ENCODE measurements at places on chromosomes 7 and 10.

DNA sequence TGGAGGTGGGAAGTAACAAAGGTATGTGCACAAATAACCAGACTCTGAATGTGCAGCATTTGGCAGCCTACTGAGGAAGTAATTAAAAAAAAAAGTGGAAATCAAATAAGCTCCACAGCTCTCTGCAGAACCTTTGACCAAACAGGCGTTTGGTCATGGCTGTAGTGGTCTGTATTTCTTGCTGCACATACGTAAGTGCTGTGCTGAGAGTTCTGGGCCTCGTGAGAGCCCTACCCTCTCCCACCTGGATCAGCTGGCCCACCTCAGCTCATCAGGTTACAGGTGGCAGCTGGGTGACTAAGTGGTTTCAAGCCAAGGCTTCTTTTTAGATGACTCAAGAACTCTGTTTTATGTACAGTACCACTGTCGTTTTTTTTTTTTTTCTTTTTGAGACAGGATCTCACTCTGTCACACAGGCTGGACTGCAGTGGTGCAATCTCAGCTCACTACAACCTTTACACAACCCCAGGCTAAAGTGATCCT is 178.2 kb upstream of the KLF6 start:
- DNase-seq = no peak

- DNase-seq = peak; percentile 59
Observed at GRCh38 chr7:50610521-50611277, 45.5 kb upstream of the DDC start.

- no peak for DNase-seq
Observed at GRCh38 chr7:89104748-89105685, 309.5 kb upstream of the TEX47 start.

DNA sequence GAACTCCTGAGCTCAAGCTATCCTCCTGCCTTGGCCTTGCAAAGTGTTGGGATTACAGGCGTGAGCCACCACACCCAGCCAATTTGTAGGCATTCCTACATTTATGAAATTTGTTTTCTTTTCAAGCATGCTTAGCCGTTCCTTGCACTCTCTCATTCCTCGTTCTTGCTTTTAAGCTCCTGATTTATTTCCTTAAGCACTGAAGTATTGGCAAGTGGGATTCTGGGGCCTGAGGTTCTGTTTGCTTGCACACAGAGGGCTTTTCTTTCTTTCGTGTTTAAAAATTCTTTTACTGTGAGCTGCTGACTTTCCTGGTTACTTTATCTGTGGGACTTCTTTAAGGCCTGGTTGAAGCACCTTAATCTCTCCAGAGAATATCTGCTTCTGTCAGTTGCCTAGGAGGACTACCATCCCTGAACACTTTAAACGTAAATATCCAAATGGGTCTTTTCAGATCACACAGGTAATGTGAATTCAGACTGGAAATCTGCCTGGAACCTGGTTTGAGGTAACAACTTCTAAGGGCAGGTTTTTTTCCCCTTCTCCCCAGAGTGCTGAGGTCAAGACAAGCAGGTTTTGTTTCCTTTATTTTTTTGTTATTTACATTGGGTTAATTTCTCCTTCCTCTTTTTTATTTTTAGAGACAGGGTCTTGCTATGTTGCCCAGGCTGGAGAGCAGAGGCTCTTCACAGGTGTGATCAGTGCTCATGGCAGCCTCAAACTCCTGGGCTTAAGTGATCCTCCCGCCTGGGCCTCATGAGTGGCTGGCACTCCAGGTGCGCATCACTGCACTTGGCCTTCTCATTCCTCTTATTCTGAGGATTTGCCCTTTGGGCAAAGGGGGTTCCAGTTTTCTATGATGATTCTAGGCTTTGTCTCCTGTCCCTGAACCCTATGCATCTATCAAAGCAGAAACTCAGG is 102.9 kb downstream of the PFKFB3 start:
- DNase-seq = no peak

DNA sequence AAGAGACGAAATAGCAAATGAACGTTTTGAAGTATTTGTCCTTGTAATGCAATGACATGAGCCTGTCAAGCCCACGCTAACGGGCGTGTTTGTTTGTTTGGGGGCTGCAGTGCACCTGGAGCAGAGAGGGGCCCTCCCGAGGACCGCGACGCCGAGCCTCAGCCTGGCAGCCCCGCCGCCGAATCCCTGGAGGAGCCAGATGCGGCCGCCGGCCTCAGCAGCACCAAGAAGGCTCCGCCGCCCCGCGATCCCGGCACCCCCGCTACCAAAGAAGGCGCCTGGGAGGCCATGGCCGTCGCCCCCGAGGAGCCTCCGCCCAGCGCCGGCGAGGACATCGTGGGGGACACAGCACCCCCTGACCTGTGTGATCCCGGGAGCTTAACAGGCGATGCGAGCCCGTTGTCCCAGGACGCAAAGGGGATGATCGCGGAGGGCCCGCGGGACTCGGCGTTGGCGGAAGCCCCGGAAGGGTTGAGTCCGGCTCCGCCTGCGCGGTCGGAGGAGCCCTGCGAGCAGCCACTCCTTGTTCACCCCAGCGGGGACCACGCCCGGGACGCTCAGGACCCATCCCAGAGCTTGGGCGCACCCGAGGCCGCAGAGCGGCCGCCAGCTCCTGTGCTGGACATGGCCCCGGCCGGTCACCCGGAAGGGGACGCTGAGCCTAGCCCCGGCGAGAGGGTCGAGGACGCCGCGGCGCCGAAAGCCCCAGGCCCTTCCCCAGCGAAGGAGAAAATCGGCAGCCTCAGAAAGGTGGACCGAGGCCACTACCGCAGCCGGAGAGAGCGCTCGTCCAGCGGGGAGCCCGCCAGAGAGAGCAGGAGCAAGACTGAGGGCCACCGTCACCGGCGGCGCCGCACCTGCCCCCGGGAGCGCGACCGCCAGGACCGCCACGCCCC is 118.5 kb downstream of the CYTH3 start:
- DNase-seq = no peak

- peak; percentile 16 for DNase-seq
Observed at GRCh38 chr7:121076350-121077164, 88.0 kb downstream of the CPED1 start.

DNA sequence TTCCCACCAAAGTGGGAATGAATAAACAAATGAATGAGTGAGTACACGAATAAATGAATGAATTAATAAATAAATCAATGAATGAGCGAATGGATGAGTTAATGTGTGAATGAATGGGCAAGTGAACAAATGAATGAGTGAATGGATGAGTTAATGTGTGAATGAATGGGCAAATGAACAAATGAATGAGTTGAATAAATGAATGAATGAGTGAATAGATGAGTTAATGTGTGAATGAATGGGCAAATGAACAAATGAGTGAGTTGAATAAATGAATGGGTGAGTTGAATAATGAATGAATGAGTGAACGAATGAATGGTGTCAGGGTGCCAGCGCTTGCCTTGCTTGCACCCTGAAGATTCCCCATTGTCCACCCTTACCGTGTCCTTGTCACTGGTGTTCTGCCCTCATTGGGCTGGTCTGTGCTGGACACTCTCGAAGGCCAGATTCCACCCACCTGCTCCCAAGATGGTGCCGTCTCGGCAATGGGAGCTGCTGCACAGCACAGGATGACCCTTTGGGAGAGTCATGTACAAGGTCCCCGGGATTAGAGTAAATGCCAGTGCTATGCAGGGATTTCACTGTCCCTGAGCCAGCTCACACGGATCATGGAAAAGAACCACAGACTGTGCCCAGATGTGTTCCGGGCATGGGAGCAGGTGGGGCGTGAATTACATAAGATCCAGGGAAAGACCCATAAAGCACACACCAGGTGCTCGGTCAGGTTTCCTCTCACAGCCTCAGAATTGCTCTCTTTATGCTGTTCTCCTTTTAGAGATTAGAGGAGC is 83.2 kb downstream of the CAMK1D start:
- no peak for DNase-seq

DNA sequence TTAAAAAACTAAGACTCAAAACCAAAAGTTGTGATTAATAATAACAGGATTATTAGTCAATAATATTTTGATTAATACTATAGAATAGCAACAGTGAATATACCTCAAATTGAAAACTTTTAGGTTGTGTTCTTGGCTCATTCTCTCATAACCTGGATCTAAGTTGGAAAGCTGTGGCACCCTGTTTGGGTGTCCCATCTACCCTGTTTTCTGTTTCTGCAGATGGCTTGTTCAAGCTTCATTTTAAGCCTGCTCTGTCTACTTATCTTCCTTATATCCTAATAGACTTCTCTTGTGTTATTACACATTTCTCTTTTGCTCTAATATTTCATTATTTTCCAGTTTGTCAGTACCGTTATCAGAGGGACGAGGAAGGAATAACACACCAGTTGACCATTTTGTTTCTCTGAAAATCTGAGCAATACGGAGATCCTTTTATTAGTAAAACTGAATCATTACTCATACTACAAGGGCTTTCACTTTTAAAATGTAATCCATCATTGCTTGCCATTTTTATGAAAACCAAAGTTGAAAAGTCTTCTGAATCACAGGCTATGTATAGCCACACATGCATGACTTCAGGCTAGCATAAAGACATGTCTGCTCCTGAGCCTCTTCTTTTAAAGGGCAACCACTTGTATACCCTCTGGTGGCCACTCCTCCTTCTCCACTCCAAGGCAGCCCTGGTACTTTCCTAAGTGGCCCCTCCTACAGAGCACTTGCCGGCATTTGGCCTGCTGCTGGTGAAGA is 22.3 kb downstream of the COX15 start:
- DNase-seq = no peak

GRCh38 chr7:157009778-157010587 is 480 bp downstream of the MNX1 start:
- no peak for DNase-seq

DNA sequence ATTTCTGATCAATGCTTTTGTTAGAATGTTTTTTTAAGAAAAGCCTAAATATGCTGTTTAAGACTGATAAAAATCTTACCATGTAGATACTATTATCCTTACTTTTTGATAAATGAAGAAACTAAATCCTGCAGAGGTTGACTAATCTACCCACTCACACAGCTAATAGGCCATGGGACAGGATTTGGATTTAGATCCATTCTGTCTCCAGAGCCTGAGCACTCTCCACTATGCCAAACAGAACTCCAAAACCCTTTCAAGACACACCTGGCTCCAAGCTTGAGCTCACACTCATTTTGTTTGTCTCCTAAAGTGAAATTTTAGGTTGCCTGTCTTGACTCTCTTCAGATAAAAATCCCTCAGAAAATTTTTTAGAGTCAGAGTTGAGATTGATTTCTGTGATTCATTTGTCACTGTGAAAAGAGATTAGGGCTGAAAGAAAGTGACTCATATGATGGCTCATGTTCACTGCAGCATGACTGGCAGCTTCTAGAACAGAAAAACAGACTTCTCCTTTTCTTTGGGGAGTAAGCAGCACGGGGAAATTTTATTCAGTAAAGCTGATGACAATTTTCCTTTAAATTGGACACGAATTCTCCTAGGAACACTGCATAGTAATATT is 132.3 kb upstream of the POT1 start:
- peak; percentile 7 for DNase-seq

DNA sequence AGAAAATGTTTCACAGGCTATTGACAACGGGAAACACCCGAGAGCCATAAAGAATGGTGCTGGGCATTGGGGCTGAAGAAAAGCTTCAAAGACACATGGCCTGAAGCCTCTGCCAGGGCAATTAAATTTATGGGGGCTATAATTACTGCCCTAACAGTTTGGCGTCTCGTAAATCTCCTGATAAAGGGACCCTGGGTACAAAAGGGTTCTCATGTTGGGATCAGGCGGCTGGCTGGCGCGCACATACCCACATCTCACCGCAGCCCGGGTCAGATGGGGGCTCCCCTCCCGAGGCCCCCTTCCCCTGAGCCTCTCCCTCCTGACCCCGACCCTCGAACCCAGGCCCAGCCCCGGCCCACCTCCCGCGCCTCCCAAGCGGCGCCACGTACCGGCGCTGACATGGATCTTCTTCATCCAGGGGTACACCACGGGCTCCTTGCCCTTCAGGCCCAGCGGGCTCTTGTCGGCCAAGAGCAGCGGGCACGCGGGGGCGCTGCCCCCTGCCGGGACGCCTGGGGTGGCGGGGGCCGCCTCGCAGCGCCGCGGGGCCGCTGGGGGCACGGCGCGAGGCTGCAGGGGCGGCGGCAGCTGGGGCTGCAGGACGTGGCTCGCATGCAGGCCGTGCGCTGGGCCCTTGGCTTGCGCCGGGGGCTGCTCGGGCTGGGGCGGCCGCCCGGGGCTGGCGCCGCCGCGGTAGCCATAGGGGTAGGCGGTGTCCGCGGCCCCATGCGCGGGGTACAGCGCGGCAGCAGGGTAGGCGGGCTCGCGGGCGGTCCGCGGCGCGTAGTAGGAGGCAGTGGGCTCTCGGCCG is 623 bp downstream of the HOXA4 start:
- peak; percentile 70 for DNase-seq

- DNase-seq = no peak
Observed at GRCh38 chr7:117446220-117446815, 19.0 kb upstream of the ASZ1 start.

DNA sequence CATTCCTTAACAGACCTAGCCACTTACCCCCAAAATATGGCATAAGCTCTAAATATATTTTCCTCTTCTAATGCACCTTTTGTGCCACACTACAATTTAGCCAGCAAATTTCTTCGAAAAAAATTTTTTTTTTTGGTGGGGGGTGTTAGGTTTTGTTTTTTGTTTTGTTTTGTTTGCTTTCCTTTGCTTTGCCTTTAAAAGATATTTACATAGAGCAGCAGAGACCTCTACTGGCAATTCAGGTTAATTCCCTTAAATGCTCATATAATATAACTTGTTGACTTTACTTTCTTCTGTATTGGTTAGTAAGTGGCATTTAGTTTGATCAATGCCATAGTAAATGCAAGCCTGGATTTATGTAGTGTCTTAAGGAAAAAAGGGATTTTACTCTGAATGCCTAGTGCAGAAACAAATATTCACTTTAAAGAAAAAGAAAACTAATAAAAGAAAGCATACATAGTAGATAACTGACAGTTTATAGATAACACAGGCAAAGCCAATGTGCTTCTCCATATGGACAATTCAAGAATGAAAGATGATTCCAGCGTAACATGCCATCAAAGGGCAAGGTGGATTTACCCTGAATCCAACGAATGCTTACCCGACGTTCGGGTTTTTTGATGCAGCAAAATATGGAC is 1250.6 kb downstream of the GATA3 start:
- DNase-seq = peak; percentile 17

- no peak for DNase-seq
Observed at GRCh38 chr7:51062222-51062987, 254.2 kb downstream of the COBL start.

GRCh38 chr10:12529976-12530375 is 180.6 kb downstream of the CAMK1D start:
- DNase-seq = no peak

DNA sequence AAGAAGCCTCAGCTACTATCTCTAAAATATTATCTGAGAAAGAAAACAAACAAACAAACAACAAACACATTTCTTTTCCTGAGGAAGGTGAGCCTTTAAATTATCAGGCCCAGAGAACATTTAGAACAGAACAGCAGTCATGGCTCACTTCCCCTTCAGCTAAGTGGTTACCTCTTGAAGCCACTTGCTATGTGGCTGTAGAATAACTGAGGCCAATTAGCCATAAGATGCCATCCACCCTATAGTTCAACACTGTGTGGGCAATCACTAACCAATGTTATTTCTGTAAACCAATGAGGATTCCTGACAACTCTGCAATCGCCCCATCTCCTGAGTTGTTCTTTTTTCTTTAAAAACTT is 3.7 kb upstream of the UPP1 start:
- peak; percentile 49 for DNase-seq

- no peak for DNase-seq
Observed at GRCh38 chr10:73113551-73113950, 3.3 kb downstream of the NUDT13 start.
